Stimulated activated CD8-positive, alpha-beta memory T cell treated with anti-CD3 and anti-CD28 coated beads, Interleukin-4, amount 100 ng/mL, for 24 hours (primary cell): ENCODE measurements at places on chromosomes 6 and 20.

- no peak for DNase-seq
These were observed 125.8 kb upstream of the SRSF6 start for GRCh38 chr20:43331906-43332305.

DNA sequence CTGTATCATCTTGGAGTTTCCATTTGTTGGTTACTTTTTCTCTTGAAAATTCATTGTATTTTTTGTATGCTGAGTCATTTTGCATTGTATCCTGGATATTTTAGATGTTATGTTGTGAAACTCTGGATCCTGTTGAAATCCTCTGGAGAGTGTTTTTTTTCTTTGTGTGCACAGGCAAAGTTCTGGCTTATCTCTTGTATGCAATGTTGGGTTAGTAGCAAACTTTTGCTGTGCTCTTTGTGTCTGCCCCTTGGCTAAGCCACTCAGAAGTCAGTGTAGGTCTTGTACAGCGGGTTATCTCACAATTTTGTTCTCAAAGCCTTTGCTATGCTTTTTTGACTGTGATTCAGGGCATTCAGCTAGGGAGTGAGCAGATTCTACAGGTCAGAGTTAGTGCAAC is 29.1 kb upstream of the LMBRD1 start:
- DNase-seq, result no peak

- no peak for DNase-seq
These were observed 2.8 kb downstream of the ITPR3 start for GRCh38 chr6:33623895-33624381.

DNA sequence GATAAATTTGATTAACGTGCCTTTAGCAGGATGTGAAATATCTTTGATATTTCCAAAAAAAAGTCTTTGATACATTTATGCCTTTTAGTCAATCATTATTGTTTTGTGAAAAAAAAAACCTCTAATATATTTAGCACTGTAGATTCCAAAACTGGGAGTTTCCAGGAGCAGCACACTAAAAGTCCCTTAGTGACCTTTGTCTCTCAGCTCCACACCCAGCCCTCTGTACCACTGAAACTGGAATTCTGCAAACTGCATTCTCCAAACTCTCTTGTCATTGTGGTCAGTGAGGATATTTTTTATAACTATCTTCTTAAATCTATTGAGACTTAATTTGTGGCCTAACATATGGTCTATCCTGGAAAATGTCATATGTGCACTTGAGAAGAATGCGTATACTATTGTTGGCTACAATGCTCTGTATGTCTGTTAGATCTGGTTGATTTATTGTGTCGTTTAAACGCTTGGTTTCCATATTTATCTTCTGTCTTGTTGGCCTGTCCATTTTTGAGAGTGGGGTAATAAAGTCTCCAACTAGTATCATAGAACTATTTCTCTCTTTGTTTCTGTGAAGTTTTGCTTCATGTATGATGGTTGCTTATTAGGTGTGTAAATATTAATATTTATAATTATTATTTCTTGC is 73.2 kb upstream of the CNKSR3 start:
- no peak for DNase-seq

DNA sequence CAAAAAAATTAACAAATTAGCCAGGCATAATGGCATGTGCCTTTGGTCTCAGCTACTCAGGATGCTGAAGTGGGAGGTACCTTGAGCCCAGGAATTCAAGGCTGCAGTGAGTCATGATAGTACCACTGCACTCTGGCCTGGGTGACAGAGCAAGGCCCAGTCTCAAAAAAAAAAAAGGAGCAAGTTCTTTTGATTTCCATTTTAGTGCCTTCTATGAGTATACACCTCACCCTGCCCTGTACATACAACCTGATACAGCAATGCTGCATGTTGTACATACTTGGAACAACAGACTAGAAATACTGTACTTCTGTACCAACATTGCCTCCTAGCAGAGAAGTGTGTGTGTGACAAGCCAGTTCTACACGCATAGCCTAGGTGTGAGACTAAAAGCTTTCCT is 97.3 kb upstream of the CARMIL1 start:
- DNase-seq, result no peak

GRCh38 chr6:131096786-131097185 is 33.7 kb upstream of the EPB41L2 start:
- DNase-seq, result no peak

GRCh38 chr6:308768-309167 is 16.5 kb downstream of the DUSP22 start:
- DNase-seq, result no peak

DNA sequence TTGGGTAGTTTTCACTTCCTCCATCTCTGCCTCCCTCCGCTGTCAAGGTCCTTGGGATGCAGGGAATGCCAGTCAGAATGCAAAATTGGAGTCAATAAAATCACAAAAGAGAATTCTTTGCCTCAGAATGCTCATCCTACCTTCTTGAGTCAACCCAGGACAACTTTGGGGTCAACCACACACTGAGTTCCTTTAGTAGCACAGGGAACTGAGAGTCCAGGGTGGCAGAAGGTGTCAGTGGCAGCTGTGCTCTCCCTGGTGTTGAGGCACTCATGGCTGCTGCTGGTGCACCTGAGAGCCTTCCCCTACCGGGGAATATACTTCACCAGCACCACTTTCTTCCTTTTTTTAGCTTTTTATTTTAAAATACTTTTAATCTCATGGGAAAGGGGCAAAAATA is 829 bp upstream of the NOTCH4 start:
- no peak for DNase-seq

DNA sequence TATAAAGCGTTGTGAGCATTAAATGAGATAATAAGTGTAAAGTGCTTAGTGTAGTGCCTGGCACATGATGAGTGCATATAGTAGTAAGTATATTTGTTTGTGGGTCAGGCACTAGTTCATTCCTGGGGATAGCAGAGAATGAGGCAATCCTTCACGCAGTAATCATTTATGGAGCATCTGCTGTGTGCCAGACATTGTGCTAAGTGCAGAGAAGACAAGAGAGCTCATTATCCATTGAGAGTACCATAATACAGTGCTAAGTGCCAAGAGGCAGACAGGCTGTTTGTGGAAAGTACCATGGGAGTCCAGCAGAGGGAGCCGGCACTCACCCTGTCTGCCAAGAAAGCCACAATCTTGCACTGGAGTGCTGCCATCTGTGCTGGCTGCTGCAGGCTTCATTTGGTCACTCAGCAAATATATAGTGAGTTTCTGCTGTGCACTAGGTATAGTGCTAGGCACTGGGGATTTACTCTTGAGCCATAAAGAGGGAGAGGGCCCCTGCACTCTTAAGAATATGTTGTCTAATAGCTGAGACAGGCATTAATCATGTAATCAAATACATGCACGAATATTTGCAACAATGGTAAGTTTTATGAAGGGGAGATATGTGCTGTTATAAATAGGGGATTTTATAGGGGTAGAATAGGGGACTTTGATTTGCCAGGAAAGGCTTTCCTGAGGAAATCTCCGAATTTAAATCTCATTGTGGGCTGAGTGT is 12.9 kb upstream of the MROH8 start:
- DNase-seq, result peak; percentile 57

DNA sequence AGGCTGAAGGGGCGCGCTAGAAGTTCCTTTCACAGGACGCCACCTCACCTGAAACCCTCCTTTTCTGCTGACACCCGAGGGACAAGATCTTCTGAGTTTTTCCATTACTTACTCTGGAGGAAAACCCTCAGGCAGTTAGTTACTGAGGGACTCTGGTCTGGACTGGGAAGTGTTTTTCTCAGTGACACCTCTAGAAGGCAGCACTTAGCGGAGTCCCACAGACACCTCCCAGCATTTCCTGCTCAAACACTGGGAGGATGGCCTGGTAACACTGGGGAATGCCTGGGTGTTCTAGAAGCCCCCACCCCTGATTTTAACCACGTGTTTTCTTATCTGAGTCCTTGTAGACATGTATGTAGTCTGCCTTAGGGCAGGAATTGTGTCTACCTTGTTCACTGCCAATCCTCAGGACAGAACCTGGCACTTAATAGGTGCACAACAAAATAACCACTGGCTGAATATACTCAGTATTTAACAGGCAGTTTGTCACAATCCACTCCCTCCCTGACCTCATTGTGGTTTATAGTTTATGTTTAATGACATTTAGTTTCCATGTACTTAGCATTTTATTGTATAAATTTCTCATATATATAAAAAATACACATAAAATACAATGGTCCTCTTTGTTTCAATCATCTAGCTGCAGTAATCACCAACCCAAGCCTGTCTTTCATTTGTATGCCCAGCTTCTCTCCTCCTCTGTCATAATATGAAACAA is 4.8 kb downstream of the GSTA3 start:
- DNase-seq, result no peak

- DNase-seq, result peak; percentile 78
These were observed 588 bp downstream of the SCAF8 start for GRCh38 chr6:154733626-154734382.

- DNase-seq, result no peak
These were observed 222.4 kb downstream of the DLL1 start for GRCh38 chr6:170068496-170068895.

- no peak for DNase-seq
These were observed 29.6 kb upstream of the HBS1L start for GRCh38 chr6:135084001-135084915.

DNA sequence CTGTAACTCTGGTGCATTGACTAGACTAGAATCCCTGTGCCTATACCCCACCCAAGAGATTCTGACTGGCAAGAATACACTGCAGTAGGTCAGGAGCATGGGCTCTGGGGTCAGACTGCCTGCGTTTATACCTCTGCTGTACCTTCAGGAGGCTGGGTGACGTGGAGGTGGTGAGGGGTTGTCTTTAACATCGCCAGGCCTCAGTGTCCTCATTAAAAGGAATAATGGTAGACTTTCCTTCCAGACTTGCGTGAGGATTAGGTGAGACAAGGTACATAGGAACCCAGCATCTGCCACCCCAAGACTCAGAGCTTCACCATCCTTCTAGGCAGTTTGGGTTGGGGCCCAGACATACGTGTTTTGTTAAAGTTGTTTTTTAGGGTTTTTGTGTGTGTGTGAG is 44.3 kb downstream of the TM9SF4 start:
- no peak for DNase-seq

- no peak for DNase-seq
These were observed 313.0 kb upstream of the AGPAT4 start for GRCh38 chr6:161586887-161587286.

DNA sequence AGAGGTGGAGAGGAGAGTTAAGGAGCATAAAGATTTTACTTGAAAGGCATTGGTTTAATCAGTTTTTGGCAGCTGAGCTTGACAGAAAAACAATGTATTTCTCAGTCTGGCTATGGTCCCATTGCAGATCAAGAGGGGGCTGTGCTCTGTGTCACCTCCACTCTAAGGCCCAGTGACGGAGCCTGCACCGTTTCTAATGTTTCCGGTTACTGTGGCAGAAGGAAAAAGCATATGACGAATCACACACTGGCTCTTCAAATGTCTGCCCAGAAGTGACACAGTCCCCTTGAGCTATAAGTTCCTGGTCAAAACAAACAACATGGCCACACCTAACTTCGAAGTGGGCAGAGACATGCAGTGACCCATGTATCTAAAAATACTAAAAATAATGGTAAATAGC is 372.0 kb downstream of the PLCB1 start:
- no peak for DNase-seq

DNA sequence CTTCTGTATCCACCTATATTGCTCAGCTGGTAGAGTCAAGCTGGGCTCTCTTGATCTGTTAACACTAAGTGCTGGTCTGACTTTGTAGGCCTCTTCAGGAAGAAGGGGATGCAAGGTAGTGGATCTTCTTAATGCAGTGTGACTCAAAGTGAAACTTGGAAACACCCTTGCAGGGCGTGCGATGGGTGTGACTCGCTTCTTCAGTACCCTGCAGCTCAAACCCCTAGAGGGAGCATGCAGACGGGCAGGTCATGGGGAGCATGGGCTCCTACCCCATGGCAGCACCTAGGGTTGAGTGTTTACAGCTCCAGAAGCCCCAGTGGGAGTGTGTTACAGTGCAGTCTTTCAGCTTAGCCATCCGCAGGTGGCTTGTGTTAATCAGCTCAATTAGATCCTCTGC is 757 bp upstream of the SAMD3 start:
- peak; percentile 42 for DNase-seq

DNA sequence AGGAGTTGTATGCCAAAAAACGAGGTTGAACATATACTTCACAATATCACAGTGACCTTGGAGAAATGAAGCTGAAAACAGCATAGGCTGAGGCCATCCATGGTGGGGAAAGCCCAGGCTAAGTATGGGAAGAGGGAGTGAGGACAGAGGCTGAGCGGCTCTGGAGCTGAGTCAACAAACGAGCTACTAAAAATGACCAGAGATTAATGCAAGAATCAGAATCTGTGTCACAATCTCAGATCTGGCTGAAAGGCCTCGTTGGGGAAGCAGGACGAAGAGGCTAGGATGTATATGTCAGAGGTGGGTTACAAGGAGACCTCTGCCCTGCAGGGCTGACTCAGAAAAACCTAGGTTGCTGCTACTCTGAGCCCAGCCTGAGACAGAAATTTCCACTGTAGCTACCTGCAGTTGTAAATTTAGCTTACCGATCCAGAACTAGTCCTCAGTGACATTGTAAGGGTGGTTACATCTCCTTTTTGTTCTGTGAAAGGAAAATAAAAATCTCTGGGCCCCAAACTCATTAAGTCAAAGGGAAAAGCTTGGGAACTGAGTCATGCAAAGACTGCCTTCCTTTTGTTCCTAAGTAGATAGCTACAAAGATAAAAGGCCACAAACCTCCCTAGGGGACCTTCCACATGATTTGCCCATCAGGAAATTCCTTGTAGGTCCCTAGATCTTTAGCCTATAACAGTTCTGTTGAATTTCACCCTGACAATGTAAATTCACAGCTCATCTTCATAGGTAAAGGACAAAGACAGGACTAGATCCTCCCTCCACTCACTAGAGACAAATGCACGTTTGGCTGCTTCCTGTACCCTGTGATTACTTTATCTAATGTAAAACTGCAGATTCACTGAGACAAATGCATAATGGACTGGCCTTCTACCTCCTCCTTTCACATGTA is 8.5 kb upstream of the TUBB2A start:
- DNase-seq, result no peak

GRCh38 chr6:139361211-139361610 is 13.2 kb downstream of the CITED2 start:
- DNase-seq, result no peak

DNA sequence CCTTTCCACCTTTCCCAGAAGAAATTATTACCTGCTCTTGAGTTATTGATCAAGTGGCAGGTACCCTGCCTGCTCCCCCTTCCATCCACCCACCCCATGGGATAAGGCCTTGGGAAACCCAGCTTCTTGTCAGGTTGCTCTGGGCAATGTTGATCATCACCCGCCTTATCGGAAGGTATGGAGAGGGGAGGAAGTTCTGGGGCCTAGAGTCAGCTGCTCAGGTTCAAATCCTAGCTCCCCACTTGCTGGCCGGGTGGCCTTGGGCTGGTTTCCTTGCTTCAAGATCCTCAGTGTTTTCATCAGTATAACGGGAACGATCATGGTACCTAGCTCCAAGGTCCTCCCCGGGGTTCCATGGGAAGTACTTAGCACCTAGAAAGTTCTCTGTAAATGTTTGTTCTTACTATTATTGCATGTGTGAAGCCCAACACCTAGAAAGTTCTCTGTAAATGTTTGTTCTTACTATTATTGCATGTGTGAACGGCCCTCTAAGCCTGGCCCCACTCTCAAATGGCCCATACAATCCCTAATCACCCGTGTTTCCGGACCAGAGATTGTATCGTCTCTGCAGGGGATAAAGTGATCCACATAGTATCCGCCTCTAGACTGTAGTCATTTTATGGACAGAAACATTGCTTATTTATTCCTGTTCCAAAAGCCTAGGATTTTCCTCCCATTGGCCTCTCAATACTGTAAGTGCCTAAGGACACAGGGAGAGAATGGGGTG is 1.1 kb upstream of the PREX1 start:
- DNase-seq, result no peak
